ENCODE measurements at places on chromosomes 12 and 14. TPM values are rescaled to one million over a fixed set of nuclear protein-coding genes. Genes with fewer than 3 reads are reported as not detected.
A peak's percentile ranks its signal among the peaks of the same experiment; 100 is the strongest.

DNA sequence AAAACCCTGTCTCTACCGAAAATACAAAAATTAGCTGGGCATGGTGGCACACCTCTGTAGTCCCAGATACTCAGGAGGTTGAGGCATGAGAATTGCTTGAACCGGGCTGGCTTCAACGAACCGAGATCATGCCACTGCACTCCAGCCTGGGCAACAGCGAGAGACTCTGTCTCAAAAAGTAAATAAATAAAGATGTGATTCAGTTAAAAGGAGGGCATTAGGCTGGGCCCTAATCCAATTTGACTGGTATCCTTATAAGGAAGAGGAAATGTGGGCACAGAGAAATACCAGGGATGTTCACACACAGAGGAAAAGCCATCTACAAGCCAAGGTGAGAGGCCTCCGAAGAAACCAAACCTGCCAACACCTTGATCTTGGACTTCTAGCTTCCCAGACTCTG, 10.1 kb upstream of the DCAF4 start:
- peak; percentile 75 for DNase-seq

DNA sequence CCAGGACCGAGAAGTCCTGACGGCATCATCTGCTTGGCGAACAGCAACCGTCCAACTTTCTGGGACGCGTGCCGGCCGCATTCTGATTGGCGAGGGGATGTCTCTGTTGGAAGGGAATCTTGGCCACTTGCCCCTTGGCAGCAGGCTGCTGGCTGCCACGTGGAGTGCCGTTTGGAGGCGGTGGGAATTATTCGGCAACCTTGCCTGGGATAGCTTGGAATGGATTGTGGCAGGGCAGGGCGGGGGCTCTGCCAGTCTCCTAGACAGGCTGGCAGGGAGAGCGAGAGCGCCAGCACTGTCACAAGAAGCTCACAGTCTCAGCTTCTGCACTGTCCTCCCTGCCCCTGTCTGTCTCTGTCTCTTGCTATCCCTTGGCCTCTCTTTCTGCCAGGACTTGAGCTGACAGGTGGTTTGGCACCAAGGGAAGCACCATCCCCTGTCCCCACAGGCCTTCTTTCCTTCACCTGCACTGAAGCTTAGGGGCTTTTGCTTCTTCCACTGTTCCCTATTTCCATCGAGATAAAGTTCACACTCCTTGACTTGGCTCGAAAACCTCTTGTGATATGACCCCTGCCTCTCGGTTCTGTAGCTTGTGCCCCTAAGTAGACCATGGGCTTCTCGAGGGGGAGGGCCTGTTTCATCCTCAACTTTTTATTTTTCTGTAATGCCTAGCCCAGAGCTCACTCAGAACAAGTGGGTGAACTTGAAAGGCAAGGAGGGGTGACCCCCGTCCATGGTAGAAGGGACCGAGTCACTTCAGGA, 201.9 kb downstream of the PHETA1 start:
- no peak for DNase-seq

DNA sequence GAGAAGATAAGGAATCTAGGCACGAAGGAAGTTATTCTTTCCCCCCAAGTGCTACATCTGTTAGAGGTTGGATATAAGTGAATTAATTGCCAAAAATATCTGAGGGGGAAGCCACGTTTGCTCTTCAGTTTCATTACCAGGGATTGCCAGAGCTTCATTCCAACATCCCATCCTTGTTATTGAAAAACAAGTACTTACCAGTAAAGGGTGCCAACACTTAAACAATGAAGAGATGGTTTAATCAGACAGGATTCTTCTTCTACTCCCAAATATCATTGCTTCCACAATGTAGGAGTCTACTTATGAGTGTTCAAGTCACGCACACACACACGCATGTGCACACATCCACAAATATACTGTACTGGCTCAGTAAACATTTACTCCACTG, 312.4 kb downstream of the RPAP3 start:
- DNase-seq, result no peak

DNA sequence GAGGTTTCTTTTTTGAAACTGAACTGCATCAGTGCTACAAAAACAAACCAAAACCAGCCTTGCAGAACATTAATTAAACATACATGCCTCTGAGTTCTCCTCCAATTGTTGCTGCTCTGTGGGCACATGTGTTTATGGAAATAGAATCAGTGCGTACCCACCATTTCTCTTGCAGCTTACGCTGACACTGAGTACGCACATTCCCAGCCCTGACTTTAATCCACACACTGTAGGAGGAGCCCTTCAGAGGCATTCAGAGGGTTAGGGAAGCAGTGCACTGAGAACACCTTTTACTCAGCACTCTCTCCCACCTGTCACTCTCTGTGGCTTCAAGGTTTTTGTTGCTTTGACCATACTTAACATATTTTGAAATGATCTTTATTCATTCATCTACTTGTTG, 250.5 kb upstream of the PWP1 start:
- DNase-seq, result no peak

DNA sequence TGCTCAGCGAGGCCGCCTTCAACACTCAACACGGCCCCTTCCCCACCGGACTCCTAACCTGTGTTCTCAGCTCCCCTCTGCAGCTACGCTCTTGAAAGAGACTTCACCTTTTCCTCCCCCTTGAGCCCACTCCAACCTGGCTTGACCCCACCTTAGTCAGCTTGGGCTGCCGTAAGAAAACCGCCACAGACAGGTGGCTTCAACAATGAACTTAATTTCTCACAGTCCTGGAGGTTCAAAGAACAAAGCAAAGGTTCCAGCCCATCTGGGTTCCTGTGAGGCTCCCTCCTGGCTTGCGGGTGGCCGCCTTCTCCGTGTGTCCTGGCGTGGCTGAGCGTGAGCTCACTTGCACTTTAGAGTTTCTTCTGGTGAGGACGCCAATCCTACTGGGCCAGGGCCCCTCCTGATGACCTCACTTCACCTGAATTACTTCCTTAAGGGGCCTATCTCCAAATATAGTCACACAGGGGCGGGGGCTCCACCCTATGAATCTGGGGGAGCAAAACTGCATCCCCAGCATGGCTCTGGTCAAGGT, 138.8 kb downstream of the CALM1 start:
- DNase-seq, result no peak

Gene OGFOD2
- 34.3 TPM for total RNA-seq

Gene MUCL1
- not detected for total RNA-seq

DNA sequence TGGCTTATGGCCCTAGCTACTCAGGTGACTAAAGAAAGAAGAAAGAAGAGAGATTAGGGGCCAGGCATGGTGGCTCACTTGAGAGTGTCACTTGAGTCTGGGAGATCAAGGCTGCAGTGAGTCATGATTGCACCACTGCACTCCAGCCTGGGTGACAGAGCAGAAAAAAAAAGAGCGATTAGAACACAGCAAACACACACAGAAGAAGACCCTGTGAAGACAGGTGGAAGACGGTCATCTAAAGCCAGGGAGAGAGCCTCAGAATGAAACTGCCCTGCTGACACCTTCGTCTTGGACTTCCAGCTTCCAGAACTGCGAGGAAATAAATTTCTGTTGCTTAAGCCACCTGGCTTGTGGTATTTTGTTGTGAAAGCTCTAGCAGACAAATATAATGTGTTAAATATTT, 17.5 kb upstream of the PPP1CC start:
- no peak for DNase-seq

DNA sequence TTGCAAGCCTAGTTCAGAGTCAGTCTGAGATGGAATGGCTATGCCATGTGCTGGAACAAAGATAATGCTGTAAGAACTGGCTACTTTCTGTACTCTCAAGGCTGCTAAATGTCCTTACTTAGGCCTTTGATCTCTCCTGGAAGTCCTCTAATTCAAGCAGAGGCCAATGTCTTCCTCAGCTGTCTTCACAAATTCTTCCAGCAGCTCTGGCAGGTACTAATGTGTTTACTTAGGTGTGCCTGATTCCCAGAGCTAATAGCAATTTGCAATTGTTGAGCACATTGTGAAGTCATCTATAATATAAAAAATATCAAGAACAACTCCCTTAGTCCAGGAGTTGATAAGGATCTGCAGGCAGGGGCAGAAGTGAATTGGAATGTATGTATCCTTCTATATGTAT, 3.8 kb upstream of the MYF5 start:
- no peak for DNase-seq

GRCh38 chr14:35669782-35670181, 135.8 kb downstream of the INSM2 start:
- peak; percentile 3 for DNase-seq

Gene KICS2
- 7.4 TPM for total RNA-seq

Gene DCN
- not detected for total RNA-seq

DNA sequence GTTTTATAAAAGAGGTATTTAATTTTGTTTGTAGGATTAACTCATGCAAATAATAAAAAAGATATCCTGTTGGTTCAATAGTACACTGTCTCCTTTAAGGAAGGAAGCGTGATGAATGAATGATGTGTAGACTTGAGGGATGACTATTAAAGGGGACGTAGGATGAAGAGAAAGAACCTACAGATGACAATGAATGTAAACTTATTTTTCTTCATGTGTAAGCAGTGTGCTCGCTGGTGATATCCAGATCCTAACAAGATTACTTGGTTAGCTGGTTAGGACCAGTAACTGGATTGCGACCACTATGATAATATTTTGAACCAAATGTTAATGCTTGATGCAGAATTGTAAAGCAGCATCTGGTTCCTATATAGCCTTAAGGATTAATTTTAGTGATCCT, 2.6 kb downstream of the ARF6 start:
- no peak for DNase-seq

Gene CLEC1A
- 0.06 TPM for total RNA-seq

- no peak for DNase-seq
Measured at GRCh38 chr12:132052196-132052932, 91.8 kb downstream of the DDX51 start.

- DNase-seq, result no peak
Measured at GRCh38 chr12:45475594-45475993, 253.9 kb upstream of the ARID2 start.

- DNase-seq, result no peak
Measured at GRCh38 chr12:9947674-9948073, 15.5 kb upstream of the CLEC2A start.

DNA sequence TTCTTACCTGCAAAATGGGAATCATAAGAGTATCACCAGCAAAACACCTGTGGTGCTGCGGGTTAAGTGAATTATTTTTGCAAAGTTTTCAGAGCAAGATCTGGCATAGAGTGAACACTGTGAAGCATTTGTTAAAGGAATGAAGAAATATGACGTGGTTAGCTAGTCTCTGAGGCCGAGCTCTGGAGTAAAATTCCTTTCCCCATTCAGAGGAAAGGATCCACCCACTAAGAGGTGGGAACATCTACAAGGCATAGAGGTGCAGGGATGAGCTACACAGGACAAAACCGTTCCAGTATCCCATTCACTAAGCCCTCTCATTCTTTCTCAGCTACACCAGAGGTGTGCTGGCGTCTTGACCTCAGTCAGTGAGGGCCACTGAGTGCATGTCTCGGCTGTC, 48.5 kb downstream of the JAG2 start:
- no peak for DNase-seq

Gene SPTB
- total RNA-seq, result 2.2 TPM
